NCI-H2227 treated with DMSO at 0.1 percent for 48 hours (cell line): ENCODE measurements at places on chromosomes 6 and 20.

DNA sequence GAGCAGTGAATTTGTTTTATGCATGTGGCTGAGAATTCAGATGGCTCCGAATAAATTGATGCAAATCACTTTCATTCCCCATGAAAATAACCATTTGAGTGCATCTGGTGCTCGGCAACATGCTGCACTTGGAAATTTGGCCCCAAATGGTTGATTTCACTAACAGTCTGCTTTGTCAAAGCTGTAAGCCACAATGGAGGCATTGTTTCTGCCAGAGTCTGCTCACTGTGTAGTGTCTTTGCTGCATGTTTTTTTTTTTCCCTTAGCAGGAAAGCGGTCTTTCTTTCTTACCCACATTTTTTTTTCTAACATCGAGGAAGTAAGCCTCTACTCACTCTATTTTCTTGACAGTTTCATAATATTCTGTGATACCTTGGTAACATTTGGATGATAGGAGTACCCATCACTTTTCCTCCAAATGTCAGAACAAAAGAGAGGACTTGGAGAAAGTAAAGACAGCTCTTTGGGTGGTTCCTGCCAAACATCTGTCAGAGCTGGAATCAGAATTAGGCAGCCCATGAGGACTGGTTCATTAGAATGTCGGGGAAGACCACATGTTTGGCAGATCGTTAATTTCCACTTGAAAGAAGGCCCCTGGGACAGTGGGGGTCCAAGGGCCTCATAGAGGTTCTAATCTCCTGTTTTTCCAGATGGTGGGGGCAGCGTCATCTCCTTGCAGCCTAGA lies 149.5 kb downstream of the DOK5 start:
- no peak for DNase-seq

- DNase-seq = no peak
Measured at GRCh38 chr6:48747040-48747439, 636.0 kb upstream of the PTCHD4 start.

DNA sequence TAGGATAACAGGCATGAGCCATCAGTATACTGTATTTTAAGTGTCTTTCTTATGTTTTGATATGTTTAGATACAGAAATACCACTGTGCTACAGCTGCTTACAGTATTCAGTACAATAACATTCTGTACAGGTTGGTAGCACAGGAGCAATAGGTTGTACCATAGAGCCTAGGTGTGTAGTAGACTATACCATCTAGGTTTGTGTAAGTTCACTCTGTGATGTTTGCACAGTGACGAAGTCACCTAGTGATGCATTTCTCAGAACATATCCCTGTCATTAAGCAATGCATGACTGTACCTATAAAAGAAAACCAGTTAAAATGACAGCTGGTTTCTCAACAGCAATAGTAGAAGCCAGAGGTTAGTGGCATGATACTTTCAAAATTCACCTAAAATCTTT lies 3.0 kb upstream of the ZBTB24 start:
- DNase-seq = no peak

- no peak for DNase-seq
Measured at GRCh38 chr20:19275630-19276071, 63.2 kb downstream of the SLC24A3 start.

- DNase-seq = no peak
Measured at GRCh38 chr6:163370464-163371117, 43.9 kb upstream of the QKI start.

GRCh38 chr6:3263096-3263495 lies 4.3 kb downstream of the PSMG4 start:
- no peak for DNase-seq

GRCh38 chr6:89993411-89993810 lies 99.1 kb downstream of the GJA10 start:
- DNase-seq = no peak

- no peak for DNase-seq
Measured at GRCh38 chr6:90703336-90703735, 116.5 kb upstream of the MAP3K7 start.

- no peak for DNase-seq
Measured at GRCh38 chr6:117677553-117678141, 2.4 kb downstream of the NUS1 start.

GRCh38 chr20:57000441-57000968 lies 265.9 kb downstream of the BMP7 start:
- no peak for DNase-seq

- DNase-seq = no peak
Measured at GRCh38 chr20:51023617-51024155, 779 bp upstream of the KCNG1 start.

DNA sequence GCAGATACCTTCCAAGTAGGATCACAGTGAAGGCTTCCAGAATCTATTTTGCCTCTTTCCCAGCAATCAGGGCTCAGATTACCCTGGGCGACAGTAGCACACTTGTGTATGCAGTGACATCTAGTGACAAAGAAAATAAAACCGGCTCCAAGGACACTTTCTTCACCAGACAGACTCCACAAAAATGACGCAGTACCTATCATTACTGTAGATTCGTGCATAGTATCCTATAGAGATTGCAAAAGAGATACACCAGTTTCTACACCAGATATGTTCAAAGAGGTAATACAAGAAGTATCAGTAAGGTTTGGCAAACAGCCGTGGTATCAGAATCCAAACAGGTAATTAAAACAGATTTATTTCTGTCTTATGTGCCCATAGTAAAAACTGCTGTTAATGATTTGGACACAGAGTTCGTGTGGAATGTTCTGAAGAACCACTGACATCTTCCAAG lies 600.4 kb upstream of the JAG1 start:
- DNase-seq = peak; percentile 88

GRCh38 chr20:16583474-16583873 lies 10.2 kb upstream of the KIF16B start:
- no peak for DNase-seq

DNA sequence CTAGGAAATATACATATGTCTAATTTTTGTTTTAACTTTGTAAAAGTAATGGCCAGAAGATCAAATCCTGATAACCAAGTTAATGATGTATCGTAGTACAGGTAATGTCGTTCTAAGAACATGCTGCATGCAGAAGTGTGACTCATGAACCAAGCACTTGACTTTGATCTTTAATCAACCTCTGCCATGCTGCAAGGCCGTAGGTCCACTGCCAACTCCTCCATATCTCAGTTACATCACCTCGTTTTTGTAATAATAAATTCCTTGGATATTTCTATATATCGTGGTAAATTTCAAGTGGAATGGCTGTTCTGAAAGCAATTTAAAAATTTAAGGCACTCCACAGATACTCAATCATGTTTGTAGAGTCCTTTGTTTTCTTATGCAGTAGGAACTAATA lies 771.7 kb downstream of the EPHA7 start:
- DNase-seq = no peak

GRCh38 chr6:74631564-74631963 lies 574.3 kb downstream of the COL12A1 start:
- no peak for DNase-seq

GRCh38 chr20:2800521-2801285 lies at the start of gene CPXM1:
CPXM1 (minus strand) TSS chr20:2800627; CDS start chr20:2800572, 55 bp downstream.
- peak; percentile 62 for DNase-seq

DNA sequence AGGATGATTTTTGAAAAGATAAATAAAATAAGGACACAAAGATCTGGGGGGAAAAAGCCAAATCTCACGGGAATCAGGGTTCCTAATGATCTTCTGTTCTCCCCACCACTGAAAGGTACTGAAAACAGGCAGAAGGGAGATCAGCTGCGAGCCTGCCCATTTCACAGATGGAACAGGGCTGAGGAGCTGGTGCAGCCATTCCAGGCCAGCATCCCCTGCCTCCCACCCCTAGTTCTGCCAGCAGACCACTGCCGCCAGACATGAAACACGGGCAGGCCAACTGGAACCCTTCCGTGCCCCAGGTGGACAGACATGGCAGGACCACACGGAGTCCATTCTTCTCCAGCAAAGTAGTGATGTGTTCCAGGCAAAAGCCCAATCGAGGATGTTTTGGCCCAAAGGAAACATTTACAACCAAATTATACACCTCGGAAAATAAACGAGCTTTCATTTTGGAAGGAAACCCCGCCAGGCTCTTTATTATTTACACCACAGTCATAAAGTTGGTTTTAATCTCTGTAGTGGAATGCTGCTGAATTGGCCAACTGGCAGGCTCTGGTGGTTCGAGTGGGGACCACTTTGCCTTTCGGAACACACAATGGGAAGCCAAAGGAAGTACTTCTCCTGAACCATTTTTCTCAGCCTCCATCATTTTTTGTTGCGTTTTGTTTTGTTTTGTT lies 28.2 kb downstream of the ISM1 start:
- no peak for DNase-seq
